Tibial artery (tissue), 4 donors: ENCODE measurements at places on chromosomes 11 and 22.

- no peak for DNase-seq
These were observed 72.5 kb downstream of the MICAL2 start for GRCh38 chr11:12182676-12183541.

- no peak for DNase-seq
These were observed 101.4 kb downstream of the DBX1 start for GRCh38 chr11:20058749-20059458.

DNA sequence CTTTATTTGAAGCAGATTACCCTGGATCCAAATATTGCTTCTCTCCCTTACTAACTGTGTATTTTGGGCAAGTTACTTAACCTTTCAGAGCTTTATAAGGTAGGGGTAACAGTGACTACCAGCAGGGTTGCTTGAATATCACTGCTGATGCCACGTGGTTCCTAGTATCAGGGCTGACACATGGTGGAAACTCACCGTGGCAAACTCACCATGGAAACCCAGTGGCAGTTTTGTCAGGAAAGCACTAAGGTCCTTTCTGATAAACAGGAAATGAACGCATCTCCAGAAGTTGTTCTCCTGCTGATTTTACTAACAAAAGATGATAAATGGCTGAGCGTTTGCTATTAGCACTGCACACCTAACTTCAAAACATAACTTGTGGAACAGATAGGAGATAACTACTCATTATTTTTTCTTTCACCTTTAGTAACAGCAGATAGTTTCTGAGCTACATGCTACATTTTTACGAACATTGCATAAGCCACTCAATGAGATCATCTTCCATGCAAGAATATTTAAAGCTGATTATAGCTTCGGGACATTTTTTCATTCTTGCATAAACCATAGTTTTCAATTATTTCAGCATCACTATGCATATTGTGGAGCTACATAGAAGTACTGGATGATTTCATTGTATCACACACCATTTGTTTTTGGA, 59.7 kb upstream of the RAG2 start:
- no peak for DNase-seq

DNA sequence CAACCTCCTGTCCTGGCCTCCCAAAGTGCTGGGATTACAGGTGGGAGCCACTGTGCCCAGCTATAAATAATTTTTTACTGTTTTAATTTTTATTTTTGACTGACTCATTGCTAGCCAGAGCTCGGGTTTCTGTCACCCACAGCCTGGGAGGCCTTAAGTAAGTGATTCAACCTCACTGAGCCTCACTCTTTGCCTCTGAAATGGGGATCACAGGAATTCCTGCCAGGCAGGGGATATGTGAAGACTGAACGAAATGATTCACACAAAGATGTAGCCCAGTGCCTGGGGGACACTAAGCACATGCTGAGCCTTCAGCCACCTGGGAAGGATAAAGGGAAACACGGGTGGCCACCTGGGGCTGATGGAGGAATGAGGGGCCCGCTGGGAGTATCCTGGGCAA, 3.8 kb upstream of the LRRC74B start:
- DNase-seq, result no peak

DNA sequence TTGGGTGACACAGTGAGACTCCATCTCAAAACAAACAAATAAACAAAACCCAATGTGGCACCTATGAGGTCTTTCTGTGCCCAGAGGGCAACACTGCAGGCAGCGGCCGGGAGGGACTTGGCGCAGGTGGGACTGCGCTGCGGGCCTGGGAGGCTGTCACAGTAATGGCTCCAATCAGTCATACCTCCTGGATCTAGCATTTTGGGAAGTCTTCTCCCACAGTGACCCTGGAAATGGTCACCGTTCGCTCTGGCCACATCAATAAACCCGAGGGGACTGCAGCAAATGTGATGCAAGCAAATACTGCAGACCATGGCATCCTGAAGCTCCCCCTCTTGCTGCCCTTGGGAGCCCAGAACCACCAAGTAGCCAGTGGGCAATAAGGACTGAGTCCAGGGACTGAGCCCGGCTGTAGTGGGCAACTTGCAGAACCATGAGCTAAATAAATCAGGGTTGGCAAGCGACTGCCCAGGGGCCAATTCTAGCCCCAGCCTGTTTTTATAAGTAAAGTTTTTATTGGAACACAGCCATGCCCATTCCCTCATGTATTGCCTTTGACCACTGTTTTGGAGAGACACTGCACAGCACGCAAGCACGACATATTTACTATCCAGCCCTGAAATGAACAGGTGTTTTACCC, 15.4 kb downstream of the SHANK2 start:
- DNase-seq, result no peak

GRCh38 chr11:110947096-110947495, 234.9 kb upstream of the ARHGAP20 start:
- no peak for DNase-seq

DNA sequence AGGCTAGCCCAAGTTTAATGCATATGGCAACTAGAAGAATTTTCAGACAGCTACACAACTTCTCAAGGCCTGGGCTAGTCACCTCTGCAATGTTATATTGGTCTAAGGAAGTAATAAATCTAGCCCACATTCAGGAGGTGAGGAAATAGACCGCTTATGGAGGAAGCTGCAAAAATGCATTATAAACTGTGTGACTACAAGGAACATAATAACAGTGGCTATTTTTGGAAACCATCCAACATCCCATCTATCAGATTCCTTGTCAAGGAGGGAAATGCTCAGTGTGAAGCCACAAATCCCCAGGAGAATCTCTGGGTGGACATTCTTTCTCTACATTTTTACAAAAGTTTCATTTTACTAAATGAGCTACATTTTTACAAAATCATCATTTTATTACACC, 76.1 kb downstream of the BBOX1 start:
- DNase-seq, result no peak

DNA sequence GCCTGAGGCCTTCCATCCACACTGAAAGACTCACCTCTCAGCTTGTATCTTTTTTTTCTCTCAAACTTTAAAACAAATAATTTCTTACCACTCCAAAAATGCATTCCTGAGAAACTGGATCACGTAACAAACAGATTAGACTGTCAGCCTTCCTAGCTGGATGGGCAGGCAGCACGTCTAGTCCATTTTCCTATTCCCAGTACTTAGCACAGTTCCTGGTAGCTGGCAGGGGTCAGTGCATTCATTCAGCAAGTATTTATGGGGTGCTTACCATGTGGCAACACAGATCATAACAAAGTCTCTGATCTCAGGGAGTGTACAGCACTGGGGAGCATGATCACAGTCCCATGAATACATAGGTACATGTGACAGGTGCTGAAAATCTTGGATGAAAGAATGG, 89.6 kb downstream of the UBASH3B start:
- no peak for DNase-seq

GRCh38 chr11:32781721-32782120, 12.7 kb downstream of the CCDC73 start:
- DNase-seq, result no peak

- no peak for DNase-seq
These were observed 468.3 kb downstream of the TBC1D22A start for GRCh38 chr22:47230741-47231140.

GRCh38 chr11:15884141-15884540, 472.2 kb downstream of the SOX6 start:
- no peak for DNase-seq

- DNase-seq, result no peak
These were observed 49.7 kb upstream of the EIF3D start for GRCh38 chr22:36578619-36579018.

- no peak for DNase-seq
These were observed 5.9 kb downstream of the PHOX2A start for GRCh38 chr11:72238040-72238450.

GRCh38 chr11:107999759-108000455, 8.8 kb upstream of the CUL5 start:
- no peak for DNase-seq

- DNase-seq, result peak; percentile 87
These were observed 35.5 kb upstream of the ST14 start for GRCh38 chr11:130124096-130124495.

- DNase-seq, result no peak
These were observed 638 bp downstream of the SAAL1 start for GRCh38 chr11:18105086-18105801.

- no peak for DNase-seq
These were observed 38.7 kb upstream of the E2F8 start for GRCh38 chr11:19279451-19279850.

DNA sequence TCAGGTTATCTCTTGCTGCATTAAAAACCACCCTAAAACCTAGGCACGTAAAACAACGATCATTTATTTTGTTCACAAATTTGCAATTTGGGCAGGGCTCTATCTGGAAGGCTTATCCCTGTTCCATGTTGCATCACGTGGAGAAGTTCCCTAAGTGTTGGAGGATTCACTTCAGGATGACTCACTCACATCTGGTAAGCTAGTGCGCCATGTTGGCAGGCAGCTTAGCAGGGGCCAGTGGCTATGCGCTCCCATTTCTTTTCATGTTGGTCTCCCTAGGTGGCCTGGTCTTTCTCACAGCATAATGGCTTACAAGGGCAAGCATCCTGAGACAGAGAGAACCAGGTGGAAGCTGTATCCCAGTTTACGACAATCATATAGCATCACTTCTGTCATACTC, 226.8 kb downstream of the BLID start:
- no peak for DNase-seq

DNA sequence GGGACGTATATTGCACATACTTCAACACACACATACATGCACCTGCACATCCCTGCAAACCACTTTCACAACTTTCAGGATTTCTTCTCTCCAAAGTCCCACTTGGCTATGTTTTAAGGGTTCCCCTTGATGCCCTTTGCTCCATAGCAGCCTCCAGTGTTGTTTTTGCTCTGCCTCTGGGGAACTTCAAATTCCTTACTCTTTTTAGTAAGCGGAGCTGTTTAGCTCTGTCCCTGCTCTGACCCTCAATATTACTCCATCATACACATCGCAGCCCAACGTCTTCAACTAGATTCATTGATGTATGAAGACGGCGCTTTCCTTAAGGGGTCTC, 18.3 kb downstream of the PRR5L start:
- no peak for DNase-seq

DNA sequence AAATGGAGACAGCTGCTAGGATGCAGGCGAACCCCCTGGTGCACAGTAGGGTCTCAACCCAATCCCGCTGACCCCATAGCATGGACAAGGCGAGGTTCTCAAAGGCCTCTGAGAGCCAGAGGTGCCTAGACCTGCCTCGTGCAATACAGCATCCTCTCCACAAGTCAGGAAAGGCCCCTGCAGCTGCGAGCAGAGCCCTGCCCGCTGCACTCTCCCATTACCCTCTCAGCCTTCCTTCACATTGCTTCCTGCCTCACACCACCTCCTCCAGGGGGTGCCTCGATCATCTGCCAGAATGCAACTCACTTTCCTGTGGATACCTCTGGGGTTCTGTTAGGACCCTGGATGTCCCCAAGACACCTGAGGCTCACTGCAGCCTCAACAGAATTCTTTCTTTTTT, 42.8 kb upstream of the TCF20 start:
- no peak for DNase-seq

DNA sequence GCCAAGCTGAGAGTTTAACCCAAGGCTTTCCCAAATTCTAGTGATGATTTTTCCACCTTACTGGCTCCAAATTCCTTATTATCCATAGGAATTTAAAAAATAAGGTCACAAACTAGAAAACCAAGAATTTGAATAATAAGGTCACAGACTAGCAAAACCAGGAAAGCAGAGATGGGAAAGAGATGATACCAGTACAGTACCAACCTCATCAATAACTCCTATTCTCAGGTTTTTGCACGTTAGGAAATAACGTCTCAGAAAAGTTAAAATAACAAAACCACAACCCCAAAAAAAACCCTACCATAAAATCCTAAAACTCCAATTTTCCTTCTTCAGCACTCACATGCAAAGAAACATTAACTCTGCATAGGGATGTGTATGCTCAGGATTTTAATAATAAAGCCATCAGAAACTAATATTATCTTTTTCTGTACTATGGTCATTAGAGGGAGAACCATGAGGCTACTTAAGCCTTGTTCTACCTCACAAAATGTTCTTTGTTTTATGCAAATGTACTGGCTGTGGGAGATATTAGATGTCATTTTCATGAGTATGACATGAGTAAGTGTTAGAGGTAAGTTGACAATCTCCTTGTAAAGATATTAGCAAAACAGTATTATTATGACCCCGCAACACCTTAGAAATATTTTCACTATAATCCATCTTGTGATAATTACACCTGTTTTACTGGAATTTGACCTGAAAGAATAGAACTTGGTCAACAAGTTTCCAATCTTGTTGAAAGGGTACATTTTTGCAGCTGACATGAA, 16.1 kb upstream of the EED start:
- no peak for DNase-seq

- no peak for DNase-seq
These were observed 630 bp downstream of the PIK3IP1 start for GRCh38 chr22:31291481-31292235.

DNA sequence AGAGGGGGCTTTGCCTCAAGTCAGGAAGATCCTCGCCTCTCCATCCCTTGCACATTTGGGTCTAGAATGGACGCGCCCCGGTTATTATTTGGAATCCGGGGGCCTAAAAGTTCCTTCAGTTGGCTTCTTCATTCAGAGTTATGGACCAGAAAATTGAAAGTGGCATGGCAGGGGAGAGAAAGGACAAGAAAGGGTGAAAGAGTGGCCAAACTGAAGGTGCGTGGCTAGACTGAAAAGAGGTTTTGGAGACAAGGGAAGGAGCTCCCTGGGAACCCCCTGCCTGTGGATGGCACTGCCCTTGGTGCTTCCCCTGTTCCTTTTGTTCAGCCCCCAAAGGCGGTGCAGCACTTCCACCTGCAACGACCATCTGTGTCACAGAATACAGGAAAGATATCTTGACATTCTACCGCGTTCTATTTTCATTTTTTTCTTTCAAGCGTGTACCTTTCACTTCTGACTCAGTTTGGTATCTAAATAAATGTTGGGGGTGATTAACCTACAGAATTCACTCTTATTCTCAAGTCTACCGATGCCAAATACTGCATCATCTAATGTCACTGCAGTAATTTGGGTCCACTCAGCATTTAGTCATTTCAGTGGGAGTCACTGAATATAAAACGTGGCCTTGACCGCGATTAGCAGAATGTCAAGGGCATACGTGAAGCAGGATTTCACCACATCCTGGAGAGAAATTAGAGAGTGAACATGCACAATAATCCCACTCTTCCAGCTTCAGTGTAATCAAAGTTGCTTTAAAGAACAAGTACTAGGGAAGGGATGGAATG, 88.1 kb upstream of the ARHGAP32 start:
- DNase-seq, result no peak

DNA sequence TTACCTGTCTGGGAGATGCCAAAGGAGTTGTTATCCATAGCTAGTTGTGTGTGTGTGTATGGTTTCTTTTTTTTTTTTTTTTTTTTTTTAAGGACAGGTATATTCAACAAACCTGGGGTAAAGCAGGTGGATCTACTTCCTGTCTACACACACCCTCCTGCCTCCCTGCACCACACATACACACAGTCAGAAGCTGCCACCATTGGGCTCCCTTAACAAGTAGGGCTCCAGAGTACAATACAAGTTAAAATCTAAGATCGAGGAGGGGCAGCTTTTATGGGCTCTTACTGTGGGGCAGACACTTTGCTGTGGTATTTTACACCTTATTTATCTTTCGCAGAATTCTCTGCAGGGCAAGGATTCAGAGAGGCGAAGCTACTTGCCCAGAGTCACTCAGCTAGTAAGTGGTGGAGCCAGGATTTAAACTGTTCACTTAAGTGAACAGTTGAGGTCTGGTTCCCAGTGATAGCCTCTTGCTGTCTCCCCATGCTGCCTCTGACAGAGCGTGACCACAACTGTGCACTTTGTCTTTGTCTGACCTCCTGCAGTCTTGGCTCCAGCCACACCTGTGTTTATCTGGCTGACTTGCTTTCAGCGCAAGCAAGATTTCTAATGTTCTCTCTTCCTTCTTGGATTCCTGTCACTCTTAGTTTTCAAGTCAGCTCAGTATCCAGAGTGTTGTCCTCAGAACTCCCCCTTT, 135.0 kb downstream of the CSNK2A3 start:
- DNase-seq, result no peak
